ENCODE measurements at places on chromosomes 12 and 14.

GRCh38 chr12:14825256-14825655 is 11.3 kb upstream of the SMCO3 start:
- no peak for DNase-seq

DNA sequence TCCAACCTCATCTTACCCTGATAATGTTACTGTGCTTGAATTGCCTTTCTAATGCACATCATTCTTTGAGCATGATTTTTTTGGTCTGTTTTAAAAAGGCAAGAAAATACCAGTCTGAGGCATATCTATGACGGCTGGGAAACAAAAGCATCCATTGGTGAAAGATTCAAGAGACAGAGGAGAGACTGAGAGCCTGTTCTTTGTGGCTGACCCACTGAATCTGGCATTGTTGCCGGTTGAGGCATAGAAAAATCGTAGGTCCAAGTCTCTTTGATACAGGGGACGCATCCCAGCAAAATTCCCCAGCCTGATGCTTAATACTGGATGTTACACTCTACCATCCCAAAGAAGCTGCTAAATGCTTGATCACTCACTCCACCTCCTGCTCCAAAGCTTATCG is 2.9 kb upstream of the KLHL42 start:
- DNase-seq, result no peak

DNA sequence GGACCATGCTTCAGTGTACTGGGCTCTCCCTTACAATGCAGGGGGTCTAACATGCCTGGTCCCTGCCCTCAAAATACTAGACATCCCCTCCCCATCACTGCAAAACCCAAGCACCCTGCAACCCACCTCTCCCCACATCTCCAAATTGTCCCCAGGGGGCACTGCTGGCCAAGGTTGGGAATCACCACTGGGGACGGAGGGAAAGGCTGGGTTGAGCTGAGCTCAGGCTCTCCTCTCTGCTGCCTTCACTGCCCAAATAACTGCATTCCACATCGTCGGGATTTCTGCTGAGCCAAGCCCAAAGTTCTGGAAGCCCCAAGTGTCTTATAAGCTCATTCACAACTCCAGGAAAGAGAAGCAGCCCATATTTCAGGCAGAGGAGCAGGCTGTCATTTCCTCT is 69.6 kb downstream of the NT5DC3 start:
- DNase-seq, result no peak

DNA sequence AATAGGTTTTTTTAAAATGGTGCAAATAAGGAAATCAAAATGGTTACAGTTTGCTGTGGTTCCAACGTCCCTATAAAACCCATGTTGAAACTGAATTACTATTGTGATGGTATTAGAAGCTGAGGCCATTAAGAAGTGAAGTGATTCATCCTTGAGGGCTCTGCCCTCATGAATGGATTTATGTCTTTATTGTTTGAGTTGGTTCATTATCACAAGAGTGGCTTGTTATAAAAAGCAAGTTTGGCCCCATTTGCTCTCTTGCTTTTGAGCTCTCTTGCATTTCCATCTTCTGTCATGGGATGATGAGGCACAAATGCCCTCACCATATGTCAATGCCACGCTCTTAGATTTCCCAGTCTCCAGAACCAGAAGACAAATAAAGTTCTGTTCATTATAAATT is 62.3 kb downstream of the PRKD1 start:
- no peak for DNase-seq

GRCh38 chr12:31225656-31226535 is 100.1 kb downstream of the SINHCAF start:
- no peak for DNase-seq

DNA sequence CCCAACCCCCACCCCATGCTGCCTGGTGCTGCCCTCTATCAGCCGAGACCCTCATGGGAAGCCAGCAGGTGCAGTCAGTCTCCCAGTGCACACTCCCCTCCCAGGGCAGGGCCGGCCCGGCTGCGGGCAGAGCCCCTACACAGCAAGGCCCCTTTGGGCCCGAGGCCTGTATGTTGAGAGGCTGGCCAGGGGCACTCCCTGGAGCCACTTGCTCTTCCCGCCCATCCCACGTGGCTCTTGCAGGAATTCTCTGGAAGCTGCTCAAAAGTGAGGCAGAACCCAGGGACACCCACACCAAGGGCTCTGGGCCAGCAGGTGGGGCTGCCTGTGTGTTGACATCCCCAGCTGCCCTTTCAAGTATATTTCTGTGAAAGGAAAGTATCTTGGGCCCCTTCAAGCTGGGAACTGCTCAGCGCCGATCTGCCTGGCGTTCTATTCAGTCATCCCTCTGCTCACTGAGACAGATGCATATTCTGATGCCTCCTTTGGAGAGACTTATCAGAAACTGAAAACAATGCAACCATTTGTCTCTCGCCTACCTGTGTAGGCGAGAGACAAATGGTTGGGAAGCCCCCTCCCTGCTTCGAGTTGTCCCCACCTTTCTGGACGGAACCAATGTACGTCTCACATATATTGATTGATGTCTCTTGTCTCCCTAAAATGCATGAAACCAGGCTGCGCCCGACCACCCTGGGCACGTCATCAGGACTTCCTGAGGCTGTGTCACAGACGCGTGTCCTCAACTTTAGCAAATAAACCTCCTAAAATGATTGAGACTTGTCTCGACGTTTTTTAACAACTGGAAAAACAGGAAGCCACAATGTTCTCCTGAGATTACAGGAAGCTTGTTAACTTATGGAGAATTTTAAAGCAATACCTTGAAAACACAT is 6.0 kb downstream of the GPR132 start:
- DNase-seq, result no peak
